Right renal pelvis (tissue), 4 donors: ENCODE measurements at places on chromosomes 7 and 10.

- no peak for DNase-seq
These were observed 38.2 kb downstream of the FAM53B start for GRCh38 chr10:124705817-124706461.

- no peak for DNase-seq
These were observed 35.1 kb downstream of the EGFR start for GRCh38 chr7:55053651-55054571.

- no peak for DNase-seq
These were observed 63.9 kb upstream of the GHITM start for GRCh38 chr10:84075226-84076046.

GRCh38 chr7:24972166-24972477 lies 7.9 kb downstream of the OSBPL3 start:
- no peak for DNase-seq

GRCh38 chr7:118995350-118995749 lies 770.8 kb downstream of the ANKRD7 start:
- DNase-seq: no peak

GRCh38 chr7:139249179-139249810 lies 18.3 kb downstream of the UBN2 start:
- DNase-seq: no peak

DNA sequence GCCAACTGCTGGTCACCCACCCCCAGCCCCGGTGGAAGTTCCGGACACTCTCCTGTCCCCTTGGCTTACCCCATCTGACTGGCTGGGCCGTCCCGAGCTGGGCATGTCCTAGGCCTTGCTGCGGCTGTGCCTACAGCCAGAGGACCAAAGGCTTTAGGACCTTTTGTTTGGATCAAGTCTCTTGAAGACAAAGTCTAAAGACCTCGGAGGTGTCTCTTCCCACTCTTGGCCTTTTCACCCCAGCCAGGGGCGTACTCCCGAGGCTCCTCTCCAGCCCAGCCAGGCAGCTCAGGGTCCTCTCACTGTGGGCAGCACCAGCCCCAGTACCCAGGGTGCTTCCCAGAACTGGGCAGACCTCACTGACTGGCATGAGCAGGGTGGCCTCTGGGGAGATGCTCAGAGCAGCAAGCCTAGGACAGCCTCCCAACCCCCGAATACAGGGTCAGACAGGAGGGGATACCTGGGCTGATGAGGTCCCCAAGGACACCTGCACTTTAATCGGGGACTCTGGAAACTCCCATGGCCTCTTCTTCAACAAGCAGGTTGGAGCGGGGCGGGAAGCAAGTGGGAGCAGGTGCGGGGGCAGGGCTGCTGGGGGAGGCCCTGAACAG lies 2.7 kb upstream of the PWWP2B start:
- DNase-seq: no peak

DNA sequence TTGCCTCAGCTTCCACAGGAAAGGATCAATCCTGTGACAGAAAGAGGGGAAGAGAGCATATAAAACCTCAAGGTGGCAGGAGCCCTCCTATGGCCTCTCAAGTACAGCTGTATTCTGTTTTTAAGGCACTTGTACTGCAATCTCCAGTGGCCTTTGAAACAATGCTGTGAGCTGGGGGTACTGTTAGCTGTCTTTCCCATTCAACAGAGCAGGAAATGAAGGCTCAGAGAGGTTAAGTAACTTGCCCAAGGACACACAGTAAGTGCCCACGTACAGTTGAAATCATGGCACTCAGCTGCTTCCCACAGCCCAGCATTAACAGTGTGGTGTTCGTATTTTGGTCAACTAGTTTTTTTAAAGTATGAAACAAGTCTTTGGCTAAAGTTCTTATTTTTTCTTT lies 34.0 kb downstream of the DUSP5 start:
- DNase-seq: no peak

GRCh38 chr10:113199459-113199858 lies 249.4 kb downstream of the TCF7L2 start:
- DNase-seq: no peak

- DNase-seq: no peak
These were observed 91.1 kb downstream of the COL13A1 start for GRCh38 chr10:69892816-69893215.

DNA sequence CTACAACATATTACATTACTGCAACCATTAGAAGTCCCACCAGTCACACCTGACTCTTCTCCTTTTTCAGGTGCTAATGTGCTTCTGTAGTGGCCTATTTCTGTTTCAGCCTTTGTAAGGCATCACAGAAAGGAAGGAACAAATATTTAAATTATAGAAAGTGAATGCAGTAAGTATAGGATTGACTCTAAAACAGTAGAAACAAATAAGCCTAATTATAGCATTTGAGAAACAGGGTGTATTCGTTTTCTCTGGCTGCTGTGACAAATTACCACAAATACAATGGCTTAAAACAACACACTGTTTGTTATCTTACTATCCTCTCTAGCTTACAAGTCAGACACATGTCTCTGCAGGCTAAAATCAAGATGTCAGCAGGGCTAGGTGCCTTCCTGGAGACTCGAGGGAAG lies 69.4 kb downstream of the CCSER2 start:
- DNase-seq: no peak

- no peak for DNase-seq
These were observed 26.1 kb downstream of the PLAC9 start for GRCh38 chr10:80158598-80159127.

GRCh38 chr7:148854983-148855382 lies 29.1 kb downstream of the EZH2 start:
- DNase-seq: no peak

- DNase-seq: no peak
These were observed 628 bp downstream of the HPSE2 start for GRCh38 chr10:99234791-99235657.

DNA sequence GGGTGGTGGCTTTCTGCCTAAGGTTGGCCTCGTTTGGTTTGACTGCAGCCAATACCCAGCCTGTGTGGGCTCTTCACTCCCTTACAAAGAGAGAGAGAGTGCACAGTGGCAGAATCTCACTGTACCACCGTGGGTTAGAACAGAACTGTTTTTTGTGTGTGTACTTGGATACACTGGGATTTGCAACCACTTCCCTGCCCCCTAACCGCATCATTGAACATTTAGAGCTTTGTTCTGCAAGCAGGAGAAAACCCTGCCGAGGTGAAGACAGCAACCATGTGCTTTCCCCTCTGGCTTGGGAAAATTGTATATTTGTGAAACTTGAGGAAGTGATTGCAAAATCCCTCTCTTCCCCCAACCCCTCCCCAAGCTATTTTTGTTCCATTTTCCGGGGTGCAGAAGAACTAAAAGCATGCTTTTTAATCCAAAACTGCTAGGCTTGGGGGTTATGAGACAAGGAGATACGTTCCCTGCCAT lies 201.2 kb downstream of the TCF7L2 start:
- no peak for DNase-seq

- no peak for DNase-seq
These were observed 538 bp downstream of the TRIM8 start for GRCh38 chr10:102644646-102645387.

DNA sequence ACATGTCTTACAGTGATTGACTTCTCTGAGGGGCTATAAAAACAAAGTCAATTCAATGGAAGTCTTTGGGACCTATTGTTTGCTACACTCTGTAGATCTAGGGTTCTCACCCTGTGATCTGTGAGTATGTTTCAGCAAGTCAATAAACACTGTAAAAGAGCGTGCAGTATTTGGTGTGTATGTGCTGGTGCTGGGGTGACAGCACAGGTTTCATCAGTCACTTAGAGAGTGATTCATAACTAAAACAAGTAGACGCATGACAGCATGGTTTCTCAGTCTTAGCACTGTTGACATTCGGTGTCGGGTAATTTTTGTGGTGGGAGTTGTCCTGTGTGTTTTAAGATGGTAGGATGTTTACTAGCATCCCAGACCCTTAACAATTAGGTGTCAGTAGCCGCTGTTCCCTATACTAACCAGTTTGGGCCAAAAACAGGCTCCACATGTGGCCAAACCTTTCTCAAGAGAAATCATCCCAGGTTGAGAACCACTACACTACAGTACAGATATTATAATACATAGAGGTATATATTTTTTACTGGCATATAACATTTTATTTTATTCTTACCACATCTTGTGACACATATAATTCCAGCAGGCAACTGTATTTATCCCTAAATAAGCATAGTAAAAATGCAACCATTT lies 411.8 kb downstream of the ARL4A start:
- no peak for DNase-seq

GRCh38 chr7:110317541-110318265 lies 773.2 kb upstream of the LRRN3 start:
- DNase-seq: no peak

DNA sequence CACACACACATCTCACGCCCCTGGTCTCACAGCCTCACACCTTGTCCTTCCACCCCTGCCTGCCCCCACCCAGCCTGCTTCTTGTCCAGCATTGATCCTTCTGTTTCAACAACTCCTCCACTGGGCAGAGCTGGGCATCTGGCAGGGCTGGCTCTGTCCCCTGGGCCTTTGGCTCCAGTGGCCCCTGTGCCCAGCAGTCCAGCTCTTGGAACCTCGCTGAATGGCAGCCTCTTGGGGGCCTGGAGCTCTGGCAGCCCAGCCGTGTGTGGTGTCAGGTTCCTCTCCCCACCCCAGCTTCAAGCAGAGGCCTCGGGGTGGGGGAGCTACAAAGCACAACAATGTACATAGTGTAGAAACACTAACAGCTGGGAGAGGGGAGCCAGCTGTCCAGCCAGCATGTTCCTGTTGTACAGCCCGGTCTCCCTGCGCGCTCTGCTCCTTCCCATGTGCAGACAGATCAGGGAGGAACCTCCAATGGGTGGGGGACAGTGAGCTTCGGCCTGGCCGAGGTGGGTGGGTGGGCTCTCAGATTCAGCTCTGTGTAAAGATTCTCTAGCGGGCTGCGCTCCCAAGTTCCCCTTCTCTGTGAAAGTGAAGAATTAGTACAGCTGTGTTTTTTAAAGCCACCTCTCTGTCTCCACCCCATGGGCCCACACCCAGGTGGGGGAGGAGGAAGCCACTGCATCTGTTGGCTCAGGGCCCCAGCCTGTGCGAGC lies 19.4 kb downstream of the ZMIZ2 start:
- peak; percentile 57 for DNase-seq

- no peak for DNase-seq
These were observed 28.1 kb upstream of the TRIL start for GRCh38 chr7:28986028-28986764.

DNA sequence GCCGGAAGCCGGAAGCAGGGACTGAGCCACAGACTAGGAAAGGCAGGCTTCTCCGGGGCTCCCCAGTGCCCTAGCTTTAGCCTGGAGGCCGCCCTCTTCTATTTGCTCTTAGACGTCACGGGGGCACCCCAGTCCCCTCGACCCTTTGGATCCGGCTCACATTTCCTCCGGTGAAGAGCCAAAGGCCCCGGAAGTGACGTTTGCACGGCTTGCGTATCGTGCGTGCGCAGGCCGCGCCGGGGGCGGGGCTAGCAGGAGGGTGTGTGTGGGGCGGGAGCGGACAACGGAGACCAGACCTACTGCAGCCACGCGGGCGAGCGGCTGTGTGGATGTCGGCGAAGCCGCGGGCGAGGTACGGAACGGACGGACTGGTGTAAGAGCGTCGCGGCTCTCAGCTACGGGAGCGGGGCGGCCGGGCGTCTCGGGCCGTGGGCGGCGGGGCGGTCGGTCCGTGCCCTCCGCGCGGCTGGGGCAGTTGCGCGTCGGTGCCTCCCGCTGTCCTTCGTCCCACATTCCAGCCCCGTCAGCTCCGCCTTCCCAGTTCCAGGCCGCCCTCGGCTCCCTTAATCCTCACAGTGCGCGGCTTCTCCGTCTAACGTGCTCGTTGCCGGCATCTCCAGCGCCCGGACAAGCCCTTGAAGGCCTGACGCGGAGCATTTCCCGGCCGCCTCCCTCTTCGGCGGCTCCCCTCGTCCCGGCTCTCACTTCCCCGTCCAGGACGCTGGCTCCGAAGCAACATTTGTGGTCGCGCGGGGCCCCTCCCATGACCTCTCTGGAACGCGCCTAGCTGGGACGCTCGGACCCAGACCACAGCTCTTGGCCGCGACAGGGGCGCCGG lies 25.8 kb downstream of the KCTD7 start:
- DNase-seq: peak; percentile 97

- no peak for DNase-seq
These were observed 191.4 kb downstream of the AGMO start for GRCh38 chr7:15370441-15370840.

DNA sequence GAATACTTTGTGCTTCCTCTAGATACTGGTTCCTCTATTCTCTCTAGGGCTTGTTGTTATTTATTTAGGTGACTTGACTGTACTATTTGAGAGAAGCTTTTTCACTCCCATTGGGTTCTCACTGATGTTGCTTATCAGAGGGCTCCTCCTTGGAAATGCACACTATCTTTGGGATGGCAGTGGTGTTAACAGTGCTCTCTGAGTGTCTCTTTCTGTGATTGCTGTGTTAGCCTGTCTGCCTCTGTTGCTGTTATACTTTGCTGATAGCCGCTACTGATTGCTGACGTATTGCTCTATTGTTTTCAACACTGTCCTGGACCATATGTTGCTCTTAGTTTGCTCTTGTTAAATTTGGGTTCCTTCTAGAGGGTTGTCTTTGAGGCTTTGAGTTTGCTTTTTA lies 34.7 kb downstream of the ZNF33A start:
- DNase-seq: no peak

DNA sequence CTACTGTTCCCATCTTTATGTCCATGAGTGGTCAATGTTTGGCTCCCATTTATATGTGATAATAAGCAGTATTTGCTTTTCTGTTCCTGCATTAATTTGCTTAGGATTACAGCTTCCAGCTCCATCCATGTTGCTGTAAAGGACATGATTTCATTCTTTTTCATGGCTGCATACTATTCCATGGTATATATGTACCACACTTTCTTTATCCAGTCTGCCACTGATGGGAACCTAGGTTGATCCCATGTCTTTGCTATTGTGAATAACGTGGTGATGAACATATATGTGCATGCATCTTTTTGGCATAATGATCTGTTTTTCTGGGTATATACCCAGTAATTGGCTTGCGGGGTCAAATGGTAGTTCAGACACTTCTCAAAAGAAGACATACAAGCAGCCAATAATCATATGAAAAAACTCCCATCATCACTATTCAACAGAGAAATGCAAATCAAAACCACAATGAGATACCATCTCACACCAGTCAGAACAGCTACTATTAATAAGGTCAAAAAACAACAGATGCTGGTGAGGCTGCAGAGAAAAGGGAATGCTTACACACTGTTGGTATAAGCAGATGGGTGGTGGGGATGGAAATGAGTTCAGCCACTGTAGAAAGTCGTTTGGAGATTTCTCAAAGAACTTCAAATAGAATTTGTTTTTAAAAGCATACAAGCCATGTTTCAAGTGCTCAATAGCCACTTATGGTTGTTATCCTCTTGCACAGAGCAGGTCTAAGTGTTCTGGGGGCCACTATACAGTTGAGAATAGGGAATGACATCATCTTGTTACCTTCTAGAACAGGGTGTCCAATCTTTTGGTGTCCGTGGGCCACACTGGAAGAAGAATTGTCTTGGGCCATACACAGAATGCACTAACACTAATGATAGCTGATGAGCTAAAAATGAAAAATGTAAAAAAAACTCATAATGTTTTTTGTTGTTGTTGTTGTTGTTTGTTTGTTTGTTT lies 23.2 kb upstream of the SDK1 start:
- DNase-seq: no peak

GRCh38 chr7:38303866-38304265 lies 30.4 kb upstream of the TARP start:
- DNase-seq: no peak

- no peak for DNase-seq
These were observed 27.1 kb downstream of the ATXN7L1 start for GRCh38 chr7:105849122-105849855.

GRCh38 chr7:19139706-19140327 lies 5.4 kb downstream of the FERD3L start:
- no peak for DNase-seq

GRCh38 chr10:89973326-89973725 lies 271.9 kb downstream of the KIF20B start:
- no peak for DNase-seq
